ENCODE measurements at places on chromosomes 12 and 14.

- no peak for DNase-seq
- no peak overlapping the region for H3K4me3 ChIP-seq
- no peaks in the 10 kb centered on the region for H3K4me1 ChIP-seq
- H3K27me3 ChIP-seq: no peaks in the 10 kb centered on the region
Observed at GRCh38 chr12:127681151-127681754, 585.7 kb upstream of the TMEM132C start.

DNA sequence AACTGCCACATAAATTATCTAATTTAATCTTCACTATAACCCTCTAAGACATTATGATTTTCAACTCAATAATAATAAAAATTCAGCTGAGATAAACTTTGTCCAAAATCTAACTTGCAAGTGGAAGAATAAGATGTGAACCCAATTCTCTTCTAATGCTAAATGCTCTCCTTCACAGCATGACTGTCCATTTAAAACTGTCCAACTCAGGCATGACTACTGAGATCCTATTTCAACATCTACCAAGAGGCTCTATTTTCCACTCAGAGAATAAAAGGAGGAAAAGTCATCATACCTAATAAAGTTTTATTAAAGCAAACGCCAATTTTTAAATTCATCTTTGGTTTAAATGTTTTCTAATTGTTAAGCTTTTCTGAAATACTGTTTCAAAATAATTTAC is 183.6 kb downstream of the MED13L start:
- no peaks in the 10 kb centered on the region for H3K27me3 ChIP-seq
- H3K27ac ChIP-seq: no peak overlapping the region
- H3K36me3 ChIP-seq: peaks cover 3% of the 10 kb centered on the region
- no peak overlapping the region for H3K4me3 ChIP-seq
- no peak for DNase-seq
- peaks cover 33% of the 10 kb centered on the region for H3K4me1 ChIP-seq

GRCh38 chr12:120721866-120722265 is 3.8 kb upstream of the ACADS start:
- H3K36me3 ChIP-seq: peaks cover 55% of the 10 kb centered on the region
- H3K27ac ChIP-seq: no peak overlapping the region
- H3K4me3 ChIP-seq: no peak overlapping the region
- no peak for DNase-seq

GRCh38 chr12:124543590-124544310 is 23.7 kb downstream of the NCOR2 start:
- H3K36me3 ChIP-seq: no peaks in the 10 kb centered on the region
- peaks cover 42% of the 10 kb centered on the region for H3K4me1 ChIP-seq
- peak overlapping the region; percentile 79 for H3K27ac ChIP-seq
- H3K4me3 ChIP-seq: no peak overlapping the region

DNA sequence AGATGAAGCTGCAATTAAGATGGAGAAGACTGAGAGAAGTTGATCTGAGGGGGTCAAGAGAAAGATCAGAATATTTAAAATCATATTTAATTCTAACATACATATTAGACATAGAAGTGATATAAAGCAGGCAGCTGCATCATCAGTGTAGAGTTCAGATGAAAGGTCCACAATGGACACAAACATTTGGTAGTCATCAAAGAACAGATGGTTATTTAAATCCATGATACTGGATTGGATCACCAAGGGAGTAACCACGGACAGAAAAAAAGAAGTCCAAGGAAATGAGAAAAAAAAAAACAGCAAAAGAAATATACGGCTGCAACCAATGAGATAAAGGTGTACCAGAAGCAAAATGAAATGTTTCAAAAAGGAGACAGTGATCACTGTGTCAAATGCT is 20.1 kb downstream of the NOVA1 start:
- DNase-seq: no peak
- H3K36me3 ChIP-seq: no peaks in the 10 kb centered on the region
- H3K27me3 ChIP-seq: no peaks in the 10 kb centered on the region
- H3K4me3 ChIP-seq: no peak overlapping the region

DNA sequence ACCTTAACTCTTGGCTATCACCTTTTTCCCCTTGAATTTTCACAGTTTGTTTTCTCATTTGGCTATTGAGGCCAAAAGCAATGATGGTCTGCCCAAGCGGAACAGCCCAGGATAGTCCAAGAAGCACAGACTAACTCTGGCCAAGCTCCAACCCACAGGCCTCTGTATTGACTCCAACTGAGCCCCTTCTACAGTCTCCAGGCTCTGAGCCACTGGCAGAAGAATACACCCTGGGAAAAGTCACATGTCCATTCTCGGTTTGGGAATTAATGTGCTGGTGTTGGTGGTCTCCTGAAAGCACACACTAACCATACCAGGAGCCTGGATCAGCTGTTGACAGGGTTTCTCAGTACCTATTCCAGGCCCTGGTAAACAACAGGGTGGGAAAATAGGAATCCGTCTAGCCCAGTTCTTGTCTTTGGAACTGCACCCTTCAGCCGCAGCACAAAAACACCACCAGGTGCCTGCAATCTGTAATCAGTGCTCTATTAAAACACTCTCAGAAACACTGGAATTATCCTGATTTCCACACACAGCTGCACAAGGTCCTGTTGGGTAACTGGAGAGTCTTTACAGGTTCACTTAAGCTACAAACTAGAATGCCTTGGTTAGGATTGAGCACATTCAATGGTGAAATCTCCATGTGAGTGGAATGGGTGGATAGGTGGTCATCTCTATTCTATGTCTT is 63.6 kb downstream of the STXBP6 start:
- no peak overlapping the region for H3K4me3 ChIP-seq
- no peaks in the 10 kb centered on the region for H3K36me3 ChIP-seq
- peak; percentile 57 for DNase-seq
- H3K27me3 ChIP-seq: no peaks in the 10 kb centered on the region
- H3K4me1 ChIP-seq: no peaks in the 10 kb centered on the region
- H3K27ac ChIP-seq: no peak overlapping the region

- peak overlapping the region; percentile 91 for H3K27ac ChIP-seq
- H3K27me3 ChIP-seq: no peaks in the 10 kb centered on the region
- peaks cover 15% of the 10 kb centered on the region for H3K4me1 ChIP-seq
- peaks cover 5% of the 10 kb centered on the region for H3K36me3 ChIP-seq
- DNase-seq: peak; percentile 31
Observed at GRCh38 chr12:62466018-62466593, 520 bp upstream of the MON2 start.

GRCh38 chr12:48442179-48442847 is 30.0 kb upstream of the ANP32D start:
- DNase-seq: no peak
- H3K4me3 ChIP-seq: no peak overlapping the region
- no peaks in the 10 kb centered on the region for H3K36me3 ChIP-seq
- H3K27ac ChIP-seq: no peak overlapping the region
- H3K4me1 ChIP-seq: no peaks in the 10 kb centered on the region

DNA sequence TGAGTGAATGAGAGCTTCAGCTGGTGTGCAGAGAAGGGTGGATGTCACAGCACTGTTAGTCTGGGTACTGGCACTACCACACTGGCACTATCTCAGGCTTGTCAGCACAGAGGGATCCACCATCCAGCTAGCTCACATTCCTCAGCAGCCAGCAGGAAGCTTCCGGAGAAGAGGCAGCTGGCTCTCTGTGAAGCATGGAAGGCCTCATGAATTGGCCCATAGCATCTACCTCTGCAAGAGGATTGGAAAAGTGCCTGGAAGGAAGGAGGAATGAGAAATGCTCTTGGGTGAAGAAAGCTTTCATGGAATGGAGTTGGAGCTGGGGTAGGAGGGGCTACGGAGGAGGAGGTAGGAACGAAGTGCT is 9.9 kb downstream of the KRT83 start:
- H3K27me3 ChIP-seq: peaks cover 84% of the 10 kb centered on the region
- H3K4me3 ChIP-seq: no peak overlapping the region
- DNase-seq: peak; percentile 60
- no peaks in the 10 kb centered on the region for H3K36me3 ChIP-seq
- H3K27ac ChIP-seq: no peak overlapping the region

All from cardiac muscle cell (in vitro differentiated cells and primary cell).